Articular chondrocyte of knee joint (primary cell): ENCODE measurements at places on chromosomes 12 and 14. TPM values are rescaled to one million over a fixed set of nuclear protein-coding genes. Genes with fewer than 3 reads are reported as not detected.

Gene NEMP1
- 8.5 and 15.5 TPM in 2 replicates for total RNA-seq

Gene KLRC1
- total RNA-seq = not detected in 2 replicates

Gene SLCO1B3
- not detected in 2 replicates for total RNA-seq

Gene IL31
- not detected in 2 replicates for total RNA-seq

Gene PTCSC3
- total RNA-seq = not detected in 2 replicates

Gene MYO1H
- not detected in 2 replicates for total RNA-seq

Gene DPPA3
- not detected in 2 replicates for total RNA-seq

Gene TGM1
- total RNA-seq = 1.1 and 1.6 TPM in 2 replicates

Gene CD163
- total RNA-seq = not detected in 2 replicates

Gene CYP27B1
- total RNA-seq = 0.22 and 0.65 TPM in 2 replicates

Gene ALDH1L2
- 53.9 and 60.5 TPM in 2 replicates for total RNA-seq

Gene TAS2R8
- total RNA-seq = 0.22 and 0.26 TPM in 2 replicates

Gene TMEM263
- 147 and 161 TPM in 2 replicates for total RNA-seq

Gene MYL2
- total RNA-seq = not detected in 2 replicates

Gene B4GALNT3
- 3.1 and 3.8 TPM in 2 replicates for total RNA-seq

Gene AKAP5
- total RNA-seq = 0.32 and 0.39 TPM in 2 replicates

Gene SINHCAF
- total RNA-seq = 4.2 and 10.5 TPM in 2 replicates

Gene CLEC2D
- total RNA-seq = 6.9 and 9.5 TPM in 2 replicates

Gene ATL1
- 15.0 and 16.4 TPM in 2 replicates for total RNA-seq

Gene PPFIA2
- total RNA-seq = 0.11 TPM in 1 of 2 replicates, not detected in the other
